ENCODE measurements at places on chromosomes 12 and 14. TPM values are rescaled to one million over a fixed set of nuclear protein-coding genes. Genes with fewer than 3 reads are reported as not detected.

- DNase-seq = no peak
These were observed 56.4 kb upstream of the OAS1 start for GRCh38 chr12:112850383-112850782.

- no peak for DNase-seq
These were observed 14.5 kb downstream of the EGLN3 start for GRCh38 chr14:33936391-33936790.

GRCh38 chr14:70032447-70032846 is 153.2 kb downstream of the SMOC1 start:
- no peak for DNase-seq

Gene DNAI7
- total RNA-seq = 1.2 TPM

DNA sequence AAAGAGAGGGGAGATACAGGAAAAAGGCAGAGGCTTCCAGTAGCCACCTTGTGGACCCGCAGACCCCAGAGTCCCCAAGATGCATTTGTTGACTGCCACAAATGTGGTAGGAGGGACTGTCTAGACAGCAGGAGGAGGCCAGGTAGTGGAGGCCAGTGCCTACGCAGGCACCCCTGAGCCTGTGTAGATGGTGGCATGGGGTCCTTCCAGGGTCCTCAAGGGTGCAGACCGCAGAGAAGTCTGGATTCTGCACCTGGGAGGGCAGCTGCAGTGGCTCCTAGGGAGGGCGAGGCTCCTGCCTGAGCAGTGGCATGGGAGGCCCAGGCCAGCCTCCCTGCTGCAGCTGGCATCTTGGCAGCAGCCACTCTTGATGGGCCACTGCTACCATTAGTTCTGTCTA is 119.7 kb downstream of the NTS start:
- DNase-seq = no peak

DNA sequence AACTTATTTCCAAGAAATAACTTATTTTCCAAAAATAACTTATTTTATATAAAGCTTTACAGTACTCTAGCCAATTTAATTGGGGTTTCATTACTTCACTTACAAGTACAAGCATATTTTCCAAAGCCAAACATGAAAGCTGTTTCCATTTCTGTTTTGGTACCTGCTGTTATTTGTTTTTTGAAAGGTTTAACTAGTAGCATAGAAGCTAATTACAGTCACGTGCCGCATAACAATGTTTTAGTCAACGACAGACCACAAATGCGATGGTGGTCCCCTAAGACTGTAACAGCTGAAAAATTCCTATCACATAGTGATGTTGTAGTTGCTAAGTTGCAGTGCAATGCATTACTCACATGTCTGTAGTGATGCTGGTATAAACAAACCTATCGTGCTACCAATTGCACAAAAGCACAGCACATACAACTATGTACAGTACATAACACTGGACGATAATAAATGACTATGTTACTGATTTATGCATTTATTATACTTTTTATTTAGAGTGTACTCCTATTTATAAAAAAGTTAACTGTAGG is 21.7 kb downstream of the PTPN21 start:
- DNase-seq = no peak

- DNase-seq = no peak
These were observed 55.8 kb downstream of the SRRM4 start for GRCh38 chr12:119036878-119037825.

Gene PZP
- 0.87 TPM for total RNA-seq

GRCh38 chr12:9077152-9078031 is 38.3 kb downstream of the A2M start:
- no peak for DNase-seq

Gene NOPCHAP1
- total RNA-seq = 12.9 TPM

DNA sequence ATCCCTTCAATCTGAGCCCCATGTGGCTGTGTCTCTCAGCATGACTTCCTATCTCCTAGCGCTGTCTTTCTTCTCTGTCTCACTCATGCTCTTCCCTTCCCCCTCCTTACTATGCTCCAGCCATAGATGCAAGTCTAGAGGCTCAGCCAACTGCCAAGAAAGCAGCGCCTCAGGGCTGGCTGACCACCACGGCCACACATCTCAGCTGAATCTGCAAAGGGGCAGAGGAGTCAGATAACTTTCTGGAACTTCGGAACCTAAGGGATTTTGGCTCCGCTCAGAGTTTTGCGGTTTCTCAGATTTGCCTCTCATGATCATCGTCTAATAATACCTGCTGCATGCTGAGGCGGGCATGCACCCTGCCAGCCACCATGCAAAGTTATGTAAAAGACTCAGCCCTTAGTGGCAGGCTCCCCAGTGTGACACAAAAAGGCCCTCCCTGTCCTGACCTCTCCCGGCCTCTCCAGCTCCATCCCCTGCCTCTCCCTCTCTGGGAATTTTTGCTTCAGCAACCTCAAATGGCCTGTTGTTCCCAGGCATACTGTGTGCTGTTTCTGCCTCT is 5.0 kb upstream of the FGF6 start:
- DNase-seq = no peak

Gene GPRC5D
- not detected for total RNA-seq

DNA sequence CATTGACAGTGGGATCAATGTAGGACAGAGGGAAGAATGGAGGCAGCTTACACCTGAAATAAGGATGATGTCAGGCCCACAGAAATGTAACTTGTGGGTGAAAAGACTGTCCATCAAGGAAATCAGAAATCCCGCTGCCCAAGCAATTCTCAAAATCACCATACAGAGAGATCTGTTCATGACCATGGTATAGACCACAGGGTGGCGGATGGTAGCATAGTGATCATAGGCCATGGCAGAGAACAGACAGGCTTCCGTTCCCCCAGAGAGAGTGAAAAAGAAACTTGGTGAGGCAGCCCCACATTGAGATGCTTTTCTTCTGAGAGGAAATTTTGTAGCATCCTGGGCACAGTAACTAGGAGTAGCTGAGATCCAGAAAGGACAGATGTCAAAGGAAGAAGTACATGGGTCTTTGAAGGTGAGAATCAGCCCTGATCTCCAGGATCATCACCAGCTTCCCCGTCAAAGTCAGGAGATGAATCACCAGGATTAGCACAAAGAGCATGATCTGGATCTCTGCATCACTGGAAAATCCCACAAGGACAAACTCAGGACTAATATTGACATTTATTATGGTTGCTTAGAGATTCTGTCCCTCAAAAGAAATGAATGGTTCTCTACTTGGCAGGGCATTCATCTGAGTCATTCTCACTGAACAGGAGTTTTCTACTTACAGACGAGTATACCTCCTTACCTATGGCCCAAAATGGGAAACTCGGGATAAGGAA is 5.5 kb upstream of the ZNF641 start:
- DNase-seq = no peak

DNA sequence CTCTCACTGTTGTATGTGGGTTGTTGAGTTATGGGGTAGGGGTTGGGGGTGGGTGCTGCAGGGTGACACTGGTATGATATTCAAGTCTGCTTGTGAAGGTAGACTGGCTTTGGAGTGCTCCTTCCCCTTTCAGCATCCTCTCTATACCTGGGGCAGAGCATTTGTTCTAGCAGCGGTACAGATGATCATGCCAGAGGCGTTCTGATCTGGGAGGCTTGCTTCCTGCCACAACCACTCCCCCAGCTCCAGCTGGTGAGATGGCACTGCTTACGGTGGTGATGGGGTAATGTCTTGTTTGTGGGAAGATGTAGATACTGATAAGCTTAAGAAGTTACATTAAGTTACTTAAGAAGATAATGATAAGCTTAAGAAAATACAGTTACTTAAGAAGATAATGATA is 131.8 kb downstream of the ERC1 start:
- no peak for DNase-seq

- DNase-seq = no peak
These were observed 1048.2 kb downstream of the SLC16A7 start for GRCh38 chr12:60644076-60644475.

- DNase-seq = peak; percentile 20
These were observed 19.7 kb downstream of the GALNT9 start for GRCh38 chr12:132309596-132310086.

Gene ACSM4
- not detected for total RNA-seq

Gene HRK
- total RNA-seq = 0.06 TPM

Gene SPIC
- 0.33 TPM for total RNA-seq

Gene KLRD1
- 4.4 TPM for total RNA-seq

Gene LIN7A
- total RNA-seq = 5.7 TPM

Gene KLHDC1
- total RNA-seq = 19.4 TPM

GRCh38 chr12:64767495-64767894 is 8.3 kb upstream of the GNS start:
- DNase-seq = no peak

Gene FOXA1
- not detected for total RNA-seq

GRCh38 chr12:131012279-131013069 is 58.8 kb downstream of the ADGRD1 start:
- peak; percentile 66 for DNase-seq
